ENCODE measurements at places on chromosomes 16 and 17.
A peak's percentile ranks its signal among the peaks of the same experiment; 100 is the strongest.

DNA sequence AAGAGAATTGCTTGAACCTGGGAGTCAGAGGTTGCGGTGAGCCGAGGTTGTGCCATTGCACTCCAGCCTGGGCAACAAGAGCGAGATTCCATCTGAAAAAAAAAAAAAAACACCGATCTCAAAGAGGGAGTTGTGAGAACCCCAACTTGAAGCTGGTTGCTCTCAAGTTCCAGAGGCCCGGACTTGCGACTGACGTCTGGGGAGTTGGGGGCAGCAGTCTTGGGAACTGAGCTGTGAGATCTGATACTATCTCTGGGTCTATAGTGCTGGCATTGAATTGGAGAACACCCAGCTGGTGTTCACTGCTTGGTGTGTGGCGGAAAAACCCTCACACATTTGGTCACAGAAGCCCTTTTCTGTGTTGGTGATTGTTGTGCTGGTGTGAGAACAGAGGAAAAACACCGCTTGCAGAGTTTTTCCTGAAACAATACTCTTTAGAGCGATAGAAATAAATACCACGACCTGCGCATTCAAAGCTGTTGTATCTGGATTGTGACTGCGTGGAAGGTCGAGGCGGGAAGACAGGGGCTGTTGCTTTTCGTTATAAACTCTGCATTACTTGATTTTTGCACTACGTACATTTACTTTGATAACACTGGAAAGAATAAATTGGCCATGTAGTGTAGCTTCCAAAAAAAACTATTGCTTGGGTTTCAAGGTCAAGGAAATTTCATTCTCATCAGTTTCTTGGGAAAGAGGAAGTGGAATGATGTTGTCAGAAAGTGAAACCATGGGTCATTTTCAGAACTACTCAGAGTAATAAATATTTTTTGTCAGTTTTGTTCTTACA lies 8.8 kb downstream of the SCIMP start:
- DNase-seq: no peak

DNA sequence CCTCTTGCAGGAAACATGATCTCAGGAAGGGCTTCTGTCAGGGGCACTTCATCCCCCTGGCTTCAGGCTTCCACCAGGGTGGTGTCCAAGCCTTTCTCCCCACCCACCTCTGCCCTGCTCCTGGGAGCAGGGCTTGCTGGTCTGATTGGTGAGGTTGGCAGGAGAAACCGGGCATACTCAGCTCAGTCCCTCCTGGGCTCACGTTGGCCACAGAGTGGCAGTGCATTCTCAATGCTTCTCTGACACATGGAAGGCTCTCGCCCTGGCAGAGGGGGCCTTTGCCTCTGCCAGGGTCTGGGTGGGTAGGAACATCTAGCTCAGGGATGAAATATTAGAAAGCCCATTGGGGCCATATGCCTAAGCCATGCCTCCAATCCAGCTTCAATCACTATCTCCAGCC lies 142.8 kb downstream of the AXIN2 start:
- DNase-seq: no peak

DNA sequence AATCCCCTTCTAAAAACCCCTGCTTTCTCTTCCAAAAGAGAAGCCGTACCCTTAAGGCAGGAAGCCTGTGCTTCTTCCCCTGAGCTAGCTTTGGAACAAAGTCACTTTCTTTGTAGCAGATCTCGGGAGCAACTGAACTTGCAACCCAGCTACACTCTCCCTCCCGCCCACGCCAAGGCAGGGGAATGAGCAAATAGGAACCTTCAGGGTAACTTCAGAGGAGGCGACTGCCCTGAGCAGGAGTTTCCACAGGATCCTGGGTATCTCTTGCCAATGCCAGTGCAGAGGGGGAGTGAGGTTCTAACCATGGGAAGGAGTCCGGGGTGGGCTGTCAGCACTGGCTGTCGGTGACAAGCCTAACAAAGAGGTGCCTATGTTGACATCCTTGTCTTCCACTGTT lies 5.9 kb upstream of the PIRT start:
- peak; percentile 24 for DNase-seq

DNA sequence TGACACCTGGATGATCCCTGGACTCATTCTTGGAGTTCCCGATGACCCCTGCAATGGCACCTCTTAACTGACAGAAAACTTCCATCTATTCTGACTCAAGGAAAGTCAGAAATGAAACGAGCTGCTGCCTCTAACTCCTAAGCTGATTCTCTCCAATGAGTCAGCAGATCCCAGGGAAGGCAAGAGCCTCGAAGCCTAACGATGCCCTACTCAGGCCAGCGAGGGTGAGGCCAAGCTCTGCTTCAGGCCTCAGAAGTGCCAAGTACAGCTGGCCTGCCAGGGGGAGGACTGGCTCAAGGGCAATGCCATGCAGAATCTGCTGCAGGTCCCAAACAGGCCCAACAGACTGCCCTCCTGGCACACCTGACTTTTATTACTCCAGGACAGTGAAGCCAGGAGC lies 36.3 kb downstream of the PLXDC1 start:
- DNase-seq: no peak

GRCh38 chr16:29831490-29831889 lies 11.2 kb downstream of the MVP start:
- DNase-seq: no peak

DNA sequence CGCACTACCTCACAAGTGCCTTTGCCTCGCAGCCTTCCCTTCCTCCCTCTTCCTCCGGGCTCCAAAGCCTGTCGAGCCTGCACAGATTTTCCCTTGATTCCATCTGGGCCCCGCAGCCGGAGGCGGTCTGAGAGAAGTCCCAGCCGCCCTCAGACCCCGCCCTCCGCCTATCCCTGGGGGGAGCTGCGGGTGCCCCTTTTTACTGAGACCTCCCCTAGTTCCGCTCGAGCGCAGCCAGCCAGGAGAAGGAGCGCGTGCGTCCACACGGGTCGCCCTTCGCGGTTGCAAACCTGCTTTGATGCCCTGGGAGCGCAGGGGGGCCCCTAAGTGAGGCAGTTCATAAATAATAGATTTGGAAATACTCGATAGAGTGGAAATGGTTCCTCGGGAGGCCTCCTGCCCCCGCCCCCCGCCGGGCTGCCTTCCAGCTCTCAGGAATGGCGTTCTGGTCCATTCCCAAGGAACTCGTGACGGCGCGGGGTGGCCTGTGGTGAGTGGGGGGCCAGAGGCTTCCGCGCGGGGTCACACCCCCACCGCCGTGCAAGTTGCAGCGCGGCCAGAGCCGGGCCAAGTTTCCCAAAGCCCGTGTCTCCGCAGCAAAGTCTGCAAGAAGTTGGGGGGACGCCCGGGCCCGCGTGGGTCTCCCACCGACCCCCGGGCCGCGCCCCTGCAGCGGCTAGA lies 610 bp downstream of the C16orf74 start:
- DNase-seq: peak; percentile 94

- DNase-seq: no peak
Measured at GRCh38 chr16:23902748-23903414, 67.1 kb downstream of the PRKCB start.

GRCh38 chr16:56295739-56296527 lies 104.6 kb downstream of the GNAO1 start:
- DNase-seq: peak; percentile 68

- no peak for DNase-seq
Measured at GRCh38 chr17:40714473-40714872, 10.9 kb upstream of the KRT24 start.

DNA sequence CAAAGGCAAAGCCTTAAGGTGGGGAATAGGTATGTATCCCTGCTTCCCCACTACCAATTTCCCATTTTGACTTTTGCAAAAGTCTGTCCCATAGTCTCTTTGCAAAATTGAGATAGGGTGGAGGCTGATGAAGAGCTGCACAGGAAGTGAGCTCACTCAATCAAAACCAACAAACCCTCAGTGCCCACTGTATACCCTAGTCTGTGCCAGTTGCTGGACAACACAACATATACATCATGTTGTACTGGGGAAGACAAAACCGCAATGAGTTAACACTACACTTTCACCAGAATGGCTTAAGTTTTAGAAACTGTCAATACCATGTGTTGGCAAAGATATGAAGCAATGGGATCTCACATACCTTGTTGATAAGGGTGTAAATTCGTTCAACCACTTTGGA lies 40.4 kb upstream of the AXIN2 start:
- DNase-seq: no peak

GRCh38 chr16:66093191-66093590 lies 273.3 kb upstream of the CDH5 start:
- DNase-seq: peak; percentile 65

- no peak for DNase-seq
Measured at GRCh38 chr17:3946711-3947235, 17.5 kb downstream of the ATP2A3 start.

GRCh38 chr17:50737118-50737698 lies 17.8 kb downstream of the LUC7L3 start:
- DNase-seq: no peak

GRCh38 chr17:36641877-36642845 lies 40.8 kb downstream of the MRM1 start:
- DNase-seq: peak; percentile 31

DNA sequence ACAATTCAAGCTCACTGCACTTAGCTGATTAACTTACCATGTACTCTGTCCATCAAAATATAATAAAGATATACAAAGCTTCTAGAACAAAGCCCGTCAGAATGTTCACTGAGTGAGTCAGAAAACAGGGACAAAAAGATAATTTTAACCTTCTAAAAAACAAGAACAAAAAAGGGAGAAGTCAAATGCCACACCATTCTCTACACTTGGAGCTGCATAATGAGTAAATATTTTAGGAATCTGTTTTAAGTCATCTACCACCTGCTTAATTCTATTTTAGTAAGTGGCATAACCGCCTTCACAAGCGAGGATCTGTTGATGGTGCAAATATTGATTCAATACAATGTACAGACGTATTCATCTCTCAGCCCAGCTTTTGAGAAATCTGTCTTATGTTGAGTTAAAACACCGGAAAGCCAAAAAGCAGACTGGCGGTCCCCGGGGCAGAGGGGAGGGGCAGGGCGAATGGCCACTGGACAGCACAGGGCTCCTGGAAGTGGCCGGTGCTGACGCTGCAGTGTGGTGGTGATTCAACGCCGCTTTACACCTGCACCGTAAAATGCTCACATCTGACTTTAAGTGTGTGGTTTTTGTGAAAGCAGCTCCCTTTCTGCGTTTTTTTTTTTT lies 20.1 kb downstream of the RAB40B start:
- DNase-seq: no peak

DNA sequence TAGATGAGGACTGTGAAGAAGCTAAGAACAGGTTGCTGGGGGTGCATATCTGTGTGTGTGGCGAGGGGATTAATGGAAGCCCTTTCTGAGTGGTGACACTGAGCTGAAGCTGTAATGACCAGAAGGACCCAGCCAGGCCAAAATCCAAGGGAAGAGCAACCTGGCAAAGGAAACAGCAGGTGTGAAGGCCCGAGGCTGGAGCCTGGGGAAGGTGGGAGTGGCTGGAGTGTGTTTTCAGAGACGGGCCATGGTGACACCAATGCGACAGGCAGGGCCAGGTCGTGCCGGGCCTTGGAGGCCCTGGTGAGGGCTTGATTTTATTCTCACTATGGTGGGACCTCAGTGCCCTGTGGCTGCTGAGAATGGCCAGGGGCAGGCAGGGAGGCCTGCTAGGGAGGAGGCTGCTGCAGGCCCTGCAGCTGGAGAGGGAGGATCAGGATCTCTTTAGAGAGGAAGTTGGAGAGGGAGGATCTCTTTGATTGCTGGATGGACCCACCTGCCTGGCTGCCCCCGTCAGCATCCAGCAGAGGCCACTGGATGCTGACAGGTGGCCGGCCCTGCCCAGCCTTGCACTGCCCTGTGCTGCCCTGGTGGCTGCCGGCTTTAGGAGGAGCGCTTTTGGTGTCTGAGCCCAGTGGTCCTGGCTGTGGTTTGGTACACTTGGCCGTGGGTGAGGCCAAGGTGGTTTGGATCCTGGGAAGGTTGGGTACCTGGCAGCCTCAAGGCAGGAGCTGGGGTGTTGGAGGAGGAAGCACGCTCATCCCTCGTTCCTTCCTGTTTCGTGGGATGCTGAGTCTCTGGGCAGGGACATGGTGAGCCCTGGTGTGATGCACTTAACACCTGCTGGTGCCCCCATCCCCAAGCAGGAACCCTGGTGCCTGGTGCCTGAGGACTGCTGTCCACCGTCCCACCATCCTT lies 188.3 kb downstream of the SEC14L1 start:
- DNase-seq: no peak

DNA sequence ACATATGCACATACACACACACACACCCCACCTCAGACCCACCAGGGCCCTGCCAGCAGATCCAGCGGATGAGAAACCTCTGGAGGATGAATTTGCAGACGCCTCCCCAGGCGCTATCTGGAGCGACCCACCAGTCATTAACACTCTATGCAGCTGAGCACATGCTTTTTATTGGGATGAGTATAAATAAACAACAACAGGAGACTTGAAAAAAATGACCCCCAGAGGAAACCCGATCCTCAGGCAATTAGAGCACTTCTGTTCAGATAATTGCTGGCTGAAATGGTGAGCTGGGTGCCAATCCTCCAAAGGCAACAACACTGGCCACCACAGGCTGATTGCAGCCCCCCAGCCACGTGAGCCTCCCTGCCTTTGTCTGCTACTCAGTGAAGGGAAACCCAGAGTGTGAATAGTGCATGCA lies 32.9 kb downstream of the DYNLRB2 start:
- no peak for DNase-seq

DNA sequence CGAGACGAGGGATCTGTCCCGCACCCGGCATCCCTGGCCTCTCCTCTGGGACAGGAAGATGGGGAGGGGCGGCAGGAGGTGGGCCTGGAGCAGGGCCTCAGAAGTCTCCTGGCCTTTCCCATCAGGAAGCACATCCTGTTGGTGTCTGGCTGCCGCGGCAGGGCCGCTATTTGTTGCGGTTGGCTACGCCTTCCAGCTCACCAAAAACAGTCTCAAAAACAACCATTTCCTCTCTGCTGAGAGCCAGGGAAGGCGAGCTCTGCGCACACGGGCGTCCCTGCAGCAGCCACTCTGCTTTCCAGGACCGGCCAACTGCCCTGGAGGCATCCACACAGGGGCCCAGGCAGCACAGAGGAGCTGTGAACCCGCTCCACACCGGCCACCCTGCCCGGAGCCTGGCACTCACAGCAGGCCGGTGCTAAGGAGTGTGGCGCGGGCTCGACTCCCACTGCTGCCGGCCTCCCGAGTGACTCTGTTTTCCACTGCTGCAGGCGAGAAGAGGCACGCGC lies at the start of gene TMEM204:
TMEM204 (plus strand) TSS at position 224 of the 509 bp plus-strand sequence. CDS start 610 bp downstream, outside the sequence.
- peak; percentile 95 for DNase-seq

DNA sequence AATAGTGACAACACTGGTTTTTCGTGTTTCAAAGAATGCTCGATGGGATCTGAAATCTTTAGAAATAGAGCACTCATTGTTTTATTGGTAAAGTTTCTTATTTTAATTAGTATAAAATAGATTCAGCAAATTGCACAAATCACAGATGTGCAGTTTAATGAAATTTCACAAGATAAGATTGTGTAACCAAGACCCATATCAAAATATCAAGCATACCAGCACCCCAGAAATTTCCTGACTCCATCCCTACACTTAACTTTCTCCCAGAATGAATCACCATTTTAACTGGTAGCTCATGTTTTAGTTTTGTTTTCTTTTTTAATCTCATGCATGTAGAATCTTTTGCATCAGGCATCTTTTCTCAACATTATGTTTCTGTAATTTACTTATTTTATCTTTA lies 185.9 kb downstream of the KCNJ2 start:
- no peak for DNase-seq

DNA sequence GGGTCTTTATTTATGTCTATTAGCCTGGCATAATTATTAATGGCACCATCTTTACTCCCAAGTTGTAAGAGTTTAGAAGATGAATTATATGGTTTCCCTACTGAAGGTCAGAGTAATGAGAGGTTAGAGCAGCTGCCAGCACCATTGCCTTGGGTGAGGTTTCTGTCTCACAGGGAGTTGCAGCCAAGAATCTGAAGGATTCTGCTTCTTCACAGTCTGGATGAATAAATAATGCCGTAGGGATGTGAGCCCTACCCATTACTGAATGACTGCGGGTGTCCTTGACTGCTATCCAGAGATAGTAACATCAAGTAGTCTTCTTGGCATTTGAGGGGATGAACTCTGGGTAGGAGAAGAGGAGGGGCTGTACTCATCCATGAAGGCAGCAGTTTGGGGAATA lies 52.8 kb upstream of the SMIM36 start:
- no peak for DNase-seq
